Activated CD4-positive, alpha-beta T cell treated with anti-CD3 and anti-CD28 coated beads for 36 hours (primary cell): ENCODE measurements at places on chromosomes 11 and 22. TPM values are rescaled to one million over a fixed set of nuclear protein-coding genes. Genes with fewer than 3 reads are reported as not detected.
A peak's percentile ranks its signal among the peaks of the same experiment; 100 is the strongest.

GRCh38 chr11:9251311-9251710 lies 13.8 kb downstream of the DENND5A start:
- peaks cover 64% of the 10 kb centered on the region for H3K4me1 ChIP-seq
- peaks cover 7% of the 10 kb centered on the region for H3K36me3 ChIP-seq
- DNase-seq, result no peak
- no peak overlapping the region for H3K4me3 ChIP-seq

- peaks cover 60% of the 10 kb centered on the region for H3K36me3 ChIP-seq
- H3K4me3 ChIP-seq, result no peak overlapping the region
- peak overlapping the region; percentile 73 for H3K27ac ChIP-seq
Observed at GRCh38 chr22:38733329-38733723, 22.5 kb downstream of the SUN2 start.

The CHRNA10 gene
- 1.1 TPM for total RNA-seq

DNA sequence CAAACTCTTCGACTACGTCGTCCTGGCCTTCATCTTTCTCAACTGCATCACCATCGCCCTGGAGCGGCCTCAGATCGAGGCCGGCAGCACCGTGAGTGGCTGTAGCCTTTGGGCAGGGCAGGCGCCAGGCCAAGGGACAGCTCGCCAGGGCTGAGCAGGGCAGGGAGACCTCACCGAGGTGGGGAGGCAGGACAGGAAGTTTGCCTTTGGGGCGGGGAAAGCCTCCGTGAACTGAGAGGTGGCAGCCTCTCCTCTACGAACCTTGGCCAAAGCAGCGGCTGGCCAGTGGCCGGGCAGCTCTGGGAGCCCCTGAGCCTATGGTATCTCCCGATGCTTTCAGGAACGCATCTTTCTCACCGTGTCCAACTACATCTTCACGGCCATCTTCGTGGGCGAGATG lies 93.2 kb downstream of the CACNA1I start:
- H3K4me1 ChIP-seq, result peaks cover 30% of the 10 kb centered on the region
- DNase-seq, result no peak
- H3K27ac ChIP-seq, result no peak overlapping the region
- peaks cover 4% of the 10 kb centered on the region for H3K27me3 ChIP-seq
- H3K4me3 ChIP-seq, result no peak overlapping the region

DNA sequence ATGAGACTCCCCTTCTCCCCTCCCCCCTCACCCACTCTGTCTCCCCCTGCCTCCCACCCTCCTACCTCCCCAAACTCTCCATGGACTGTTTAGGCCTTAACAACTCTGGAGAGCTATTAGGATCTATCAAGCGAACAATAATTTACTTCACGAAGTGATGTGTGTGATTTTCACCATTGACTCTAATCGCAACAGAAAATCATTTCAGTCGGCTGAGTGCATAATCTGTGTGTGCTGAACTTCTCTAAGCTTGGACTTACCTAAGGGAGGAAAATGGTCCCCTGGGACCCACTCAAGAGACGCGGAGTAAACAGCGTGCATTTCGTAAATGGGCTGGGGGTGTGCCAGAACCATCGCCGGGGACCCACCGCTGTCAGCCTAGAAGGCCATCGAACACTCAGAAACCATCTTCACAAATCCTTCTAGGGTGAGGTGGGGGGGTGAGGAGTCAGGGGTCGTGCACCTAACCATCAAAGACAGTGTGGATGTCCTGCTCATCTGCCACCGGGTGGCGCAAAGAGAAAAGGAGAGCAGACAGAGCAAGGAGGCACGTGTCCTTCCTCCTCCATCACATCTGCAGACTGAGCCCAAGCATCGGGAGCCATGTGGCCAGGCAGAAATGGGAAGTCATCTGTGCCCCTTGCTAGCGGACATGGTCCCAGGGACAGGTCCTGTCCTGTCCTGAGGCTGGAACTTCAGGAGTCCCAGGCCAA lies 62.1 kb upstream of the NUP50 start:
- no peak overlapping the region for H3K4me3 ChIP-seq
- H3K4me1 ChIP-seq, result peaks cover 5% of the 10 kb centered on the region
- H3K27ac ChIP-seq, result no peak overlapping the region
- no peaks in the 10 kb centered on the region for H3K36me3 ChIP-seq
- peak; percentile 71 for DNase-seq
- H3K27me3 ChIP-seq, result peaks cover 36% of the 10 kb centered on the region

The GGTLC2 gene
- total RNA-seq, result not detected

DNA sequence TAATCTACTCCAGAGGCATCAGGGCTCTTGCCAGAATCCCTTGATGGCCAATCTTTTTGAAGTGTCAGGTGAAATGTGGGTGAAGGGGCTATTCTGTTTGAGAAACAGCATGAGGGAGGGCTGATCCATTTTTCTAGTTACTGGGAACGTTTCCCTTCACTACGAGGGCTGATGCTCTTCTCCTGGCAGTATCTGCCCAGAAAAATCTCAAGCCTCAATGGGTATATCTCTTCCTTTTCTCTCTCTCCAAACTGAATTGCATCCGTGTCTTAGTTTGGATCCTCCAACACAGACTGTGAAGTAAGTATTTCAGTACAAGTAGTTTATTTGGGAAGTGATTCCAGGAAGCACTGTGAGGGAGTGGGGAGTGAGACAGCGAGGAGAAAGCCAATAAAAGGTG lies 113.0 kb upstream of the NAV2 start:
- peaks cover 6% of the 10 kb centered on the region for H3K27me3 ChIP-seq
- H3K4me3 ChIP-seq, result no peak overlapping the region
- no peak overlapping the region for H3K27ac ChIP-seq
- DNase-seq, result no peak
- H3K4me1 ChIP-seq, result no peaks in the 10 kb centered on the region

- H3K27me3 ChIP-seq, result no peaks in the 10 kb centered on the region
- DNase-seq, result no peak
- no peaks in the 10 kb centered on the region for H3K4me1 ChIP-seq
- H3K27ac ChIP-seq, result no peak overlapping the region
- no peaks in the 10 kb centered on the region for H3K36me3 ChIP-seq
- no peak overlapping the region for H3K4me3 ChIP-seq
Observed at GRCh38 chr11:79564288-79564925, 123.6 kb upstream of the TENM4 start.

GRCh38 chr11:122345586-122345985 lies 229.6 kb upstream of the BLID start:
- no peaks in the 10 kb centered on the region for H3K36me3 ChIP-seq
- H3K27ac ChIP-seq, result no peak overlapping the region
- H3K27me3 ChIP-seq, result peaks cover 7% of the 10 kb centered on the region
- no peak overlapping the region for H3K4me3 ChIP-seq
- no peaks in the 10 kb centered on the region for H3K4me1 ChIP-seq

- H3K27me3 ChIP-seq, result peaks cover 13% of the 10 kb centered on the region
- no peak overlapping the region for H3K27ac ChIP-seq
- no peaks in the 10 kb centered on the region for H3K36me3 ChIP-seq
Observed at GRCh38 chr22:27116312-27117086, 459.1 kb downstream of the MIAT start.

- no peak overlapping the region for H3K4me3 ChIP-seq
- H3K4me1 ChIP-seq, result no peaks in the 10 kb centered on the region
- DNase-seq, result no peak
- no peak overlapping the region for H3K27ac ChIP-seq
- H3K27me3 ChIP-seq, result no peaks in the 10 kb centered on the region
Observed at GRCh38 chr11:103928040-103928801, 108.2 kb upstream of the DDI1 start.

- no peaks in the 10 kb centered on the region for H3K4me1 ChIP-seq
- H3K27ac ChIP-seq, result no peak overlapping the region
- no peak overlapping the region for H3K4me3 ChIP-seq
- no peak for DNase-seq
- H3K36me3 ChIP-seq, result no peaks in the 10 kb centered on the region
Observed at GRCh38 chr11:27842290-27842689, 142.0 kb upstream of the BDNF start.

- H3K4me3 ChIP-seq, result peak overlapping the region; percentile 90
- H3K27ac ChIP-seq, result peak overlapping the region; percentile 81
- H3K4me1 ChIP-seq, result peaks cover 40% of the 10 kb centered on the region
- H3K36me3 ChIP-seq, result peaks cover 10% of the 10 kb centered on the region
- DNase-seq, result no peak
Observed at GRCh38 chr11:128693416-128693712, 508 bp upstream of the FLI1 start.

The SOX6 gene
- total RNA-seq, result not detected

- no peak for DNase-seq
- no peak overlapping the region for H3K27ac ChIP-seq
- peaks cover 1% of the 10 kb centered on the region for H3K27me3 ChIP-seq
- no peaks in the 10 kb centered on the region for H3K4me1 ChIP-seq
- no peak overlapping the region for H3K4me3 ChIP-seq
Observed at GRCh38 chr11:81772166-81772565, 961.5 kb downstream of the FAM181B start.

GRCh38 chr22:39478441-39478850 lies 21.6 kb downstream of the MGAT3 start:
- no peaks in the 10 kb centered on the region for H3K36me3 ChIP-seq
- no peaks in the 10 kb centered on the region for H3K4me1 ChIP-seq
- peak; percentile 59 for DNase-seq
- H3K4me3 ChIP-seq, result no peak overlapping the region
- H3K27me3 ChIP-seq, result no peaks in the 10 kb centered on the region

The APOBEC3H gene
- 5.2 TPM for total RNA-seq

DNA sequence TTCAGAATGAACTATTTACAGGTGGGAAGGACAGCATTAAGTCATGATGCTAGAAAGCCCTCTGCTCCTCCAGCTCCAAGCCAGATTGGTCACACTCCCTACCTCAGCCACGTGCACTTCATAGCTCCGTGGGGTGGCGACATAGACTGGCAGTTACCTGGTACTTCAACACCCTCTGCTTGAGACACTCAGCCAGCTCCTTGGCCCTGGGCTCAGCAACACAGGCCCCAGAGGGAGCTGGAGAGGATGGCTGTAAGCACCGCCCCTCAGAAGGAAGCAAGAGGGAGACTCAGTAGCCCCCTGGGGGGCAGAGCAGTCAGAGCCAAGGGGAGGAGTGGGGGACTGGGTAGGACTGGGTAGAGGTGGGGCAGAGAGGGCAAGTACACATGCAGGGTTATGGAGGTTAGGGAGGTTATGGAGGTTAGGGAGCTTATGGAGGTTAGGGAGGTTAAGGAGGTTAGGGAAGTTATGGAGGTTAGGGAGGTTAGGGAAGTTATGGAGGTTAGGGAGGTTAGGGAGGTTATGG lies 102.1 kb upstream of the BID start:
- H3K27ac ChIP-seq, result no peak overlapping the region
- H3K4me3 ChIP-seq, result no peak overlapping the region
- no peaks in the 10 kb centered on the region for H3K27me3 ChIP-seq
- no peak for DNase-seq
- peaks cover 4% of the 10 kb centered on the region for H3K36me3 ChIP-seq

The VPS37C gene
- total RNA-seq, result 10.6 TPM

DNA sequence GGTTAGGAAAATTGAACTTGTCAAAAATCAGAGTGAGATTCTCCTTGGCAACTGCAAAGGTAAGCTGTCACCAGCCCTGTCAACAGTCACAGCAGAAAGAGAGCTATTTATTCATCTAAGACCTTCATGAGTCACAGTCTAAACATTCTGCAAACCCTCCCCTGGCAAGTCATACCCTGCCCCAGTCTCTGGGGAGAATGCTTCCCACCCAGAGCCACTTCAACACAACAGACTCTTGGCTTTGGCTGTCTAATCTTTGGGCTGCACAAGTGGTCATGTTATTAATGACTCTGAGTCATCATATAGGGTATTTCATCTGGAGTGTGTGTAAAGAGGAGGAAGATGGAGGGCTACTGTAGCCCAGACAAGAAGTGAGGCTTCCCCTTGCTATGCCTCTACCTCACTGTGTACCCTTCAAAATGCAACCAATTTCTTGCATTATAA lies 153.4 kb downstream of the CCDC34 start:
- H3K27ac ChIP-seq, result no peak overlapping the region
- no peaks in the 10 kb centered on the region for H3K36me3 ChIP-seq
- no peaks in the 10 kb centered on the region for H3K4me1 ChIP-seq
- H3K27me3 ChIP-seq, result peaks cover 2% of the 10 kb centered on the region
- no peak overlapping the region for H3K4me3 ChIP-seq

DNA sequence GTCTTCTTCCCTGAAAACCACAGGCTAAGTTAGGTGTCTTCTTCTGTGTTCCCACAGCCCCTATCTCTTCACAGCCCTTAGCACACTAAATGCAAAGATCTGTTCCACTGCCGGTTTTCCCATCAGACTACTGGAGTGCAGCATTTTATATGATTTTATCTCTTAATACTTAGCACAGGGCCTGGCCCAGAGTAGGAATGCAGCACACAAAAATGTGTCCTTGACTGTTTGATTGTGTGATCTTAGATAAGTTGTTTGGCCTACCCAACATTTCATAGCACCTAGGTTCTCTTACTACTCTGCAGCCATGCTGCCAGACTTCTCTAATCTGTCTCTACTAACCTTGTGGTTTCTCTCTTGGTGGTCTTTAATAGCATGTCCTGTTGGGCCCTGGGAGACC lies 54.1 kb upstream of the RRM1 start:
- DNase-seq, result no peak
- H3K36me3 ChIP-seq, result peaks cover 12% of the 10 kb centered on the region
- H3K4me1 ChIP-seq, result peaks cover 37% of the 10 kb centered on the region
- H3K4me3 ChIP-seq, result no peak overlapping the region

GRCh38 chr11:67118181-67118766 lies 789 bp upstream of the KDM2A start:
- H3K4me1 ChIP-seq, result peaks cover 24% of the 10 kb centered on the region
- DNase-seq, result peak; percentile 71
- H3K27me3 ChIP-seq, result no peaks in the 10 kb centered on the region
- peak overlapping the region; percentile 68 for H3K4me3 ChIP-seq
- peak overlapping the region; percentile 73 for H3K27ac ChIP-seq
- peaks cover 25% of the 10 kb centered on the region for H3K36me3 ChIP-seq

DNA sequence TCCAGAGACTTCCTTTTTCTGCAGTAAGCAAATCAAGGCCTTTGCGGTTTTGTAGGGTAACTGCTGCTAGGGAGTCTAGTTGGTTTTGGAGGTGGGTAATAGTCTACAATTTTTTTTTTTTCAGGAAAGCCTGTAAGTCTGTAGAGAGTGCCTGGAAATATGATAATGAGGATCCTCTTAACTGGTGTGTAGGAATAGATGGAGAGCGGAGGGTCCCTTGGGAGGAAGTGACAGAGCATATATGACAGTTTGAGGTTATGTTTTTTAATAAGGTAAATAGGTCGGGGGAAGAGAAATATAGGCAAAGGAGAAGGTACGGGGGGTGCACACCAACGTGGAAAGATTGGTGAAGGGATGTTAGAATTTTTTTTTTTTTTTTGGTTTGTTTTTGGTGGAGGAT lies 25.9 kb downstream of the ZNF195 start:
- H3K27ac ChIP-seq, result no peak overlapping the region
- no peak for DNase-seq
- H3K36me3 ChIP-seq, result peaks cover 21% of the 10 kb centered on the region

The DTX4 gene
- total RNA-seq, result 0.07 TPM

The KRTAP5-7 gene
- 0.16 TPM for total RNA-seq

- H3K4me1 ChIP-seq, result peaks cover 74% of the 10 kb centered on the region
- no peaks in the 10 kb centered on the region for H3K27me3 ChIP-seq
- peak overlapping the region; percentile 93 for H3K4me3 ChIP-seq
- peaks cover 43% of the 10 kb centered on the region for H3K36me3 ChIP-seq
Observed at GRCh38 chr11:44568331-44568657, 2.8 kb downstream of the CD82 start.
